Right cardiac atrium (tissue), 5 donors: ENCODE measurements at places on chromosomes 7 and 10. TPM values are rescaled to one million over a fixed set of nuclear protein-coding genes. Genes with fewer than 3 reads are reported as not detected.

Gene SCRN1
- total RNA-seq = 28.7 TPM

Gene HIPK2
- total RNA-seq = 96.1 TPM

Gene ATP5MK
- 934 TPM for total RNA-seq

DNA sequence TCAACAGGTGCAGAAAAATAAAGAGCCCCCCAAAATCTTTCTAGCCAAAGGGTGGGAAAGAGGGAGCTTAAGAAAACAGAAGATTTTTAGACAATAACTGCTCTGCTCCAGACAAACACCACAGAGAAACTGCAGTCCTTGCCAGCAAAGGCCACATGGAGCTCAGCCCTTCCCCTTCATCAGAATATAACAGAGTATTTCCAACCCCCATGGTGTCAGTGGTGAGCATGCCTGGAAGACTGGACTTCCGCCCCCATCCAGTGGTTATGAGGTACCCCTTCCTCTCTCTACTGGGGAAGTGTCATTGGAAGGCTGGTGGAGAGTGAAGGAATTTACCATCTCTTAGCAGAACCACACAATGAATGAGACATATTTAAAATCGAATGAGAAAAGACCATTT, 1007.3 kb upstream of the CELF2 start:
- no peak for DNase-seq

GRCh38 chr7:157310676-157311185, 26.1 kb upstream of the DNAJB6 start:
- no peak for DNase-seq

DNA sequence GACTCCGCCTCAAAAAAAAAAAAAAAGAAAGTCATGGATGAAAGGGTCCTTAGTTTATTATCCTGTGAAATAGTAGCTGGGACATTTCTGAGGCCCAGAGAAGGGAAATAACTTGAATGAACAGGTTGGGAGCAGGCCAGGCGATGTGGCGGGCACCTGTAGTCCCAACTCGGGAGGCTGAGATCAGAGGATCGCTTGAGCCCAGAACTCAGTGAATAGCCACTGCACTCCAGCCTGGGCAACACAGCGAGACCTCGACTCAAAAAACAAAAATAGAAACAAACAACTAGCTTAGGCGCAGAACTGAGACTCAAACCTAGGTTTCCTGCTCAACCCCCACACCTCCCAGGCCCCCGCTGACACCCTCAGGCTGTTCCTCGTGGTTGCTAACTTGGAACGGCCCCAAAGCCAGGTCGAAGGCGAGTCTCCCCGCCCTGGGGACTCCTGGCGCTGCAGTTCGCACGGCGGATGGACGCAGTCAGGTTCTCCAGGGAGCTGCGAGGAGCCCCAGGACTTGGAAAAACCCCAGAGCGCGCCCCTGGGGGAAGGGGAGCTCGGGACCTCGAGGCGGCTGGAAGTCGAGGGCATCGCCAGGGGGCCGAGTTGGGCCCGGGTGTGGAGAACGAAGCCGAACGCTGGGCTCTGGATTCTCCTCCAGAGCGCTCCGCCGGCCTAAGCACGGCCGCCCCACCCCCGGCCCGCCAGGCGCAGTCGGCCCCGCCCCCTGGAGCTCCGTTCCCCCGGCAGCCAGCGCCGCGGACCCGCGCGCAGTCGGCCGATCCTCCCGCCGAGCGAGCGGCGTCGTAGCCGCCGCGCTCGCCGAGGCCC, at the start of gene STOX1:
STOX1 (plus strand) TSS at position 768 of the 828 bp plus-strand sequence. CDS start 93 bp downstream, outside the sequence.
- peak; percentile 35 for DNase-seq

- DNase-seq = no peak
Observed at GRCh38 chr7:15317215-15317614, 244.6 kb downstream of the AGMO start.
